Bronchial epithelial cell (primary cell): ENCODE measurements at places on chromosomes 3 and 15.

- peak; percentile 90 for DNase-seq
These were observed 1075.1 kb downstream of the AGBL1 start for GRCh38 chr15:87154761-87155160.

GRCh38 chr15:52348056-52348745, 52.6 kb upstream of the MYO5C start:
- no peak for DNase-seq

DNA sequence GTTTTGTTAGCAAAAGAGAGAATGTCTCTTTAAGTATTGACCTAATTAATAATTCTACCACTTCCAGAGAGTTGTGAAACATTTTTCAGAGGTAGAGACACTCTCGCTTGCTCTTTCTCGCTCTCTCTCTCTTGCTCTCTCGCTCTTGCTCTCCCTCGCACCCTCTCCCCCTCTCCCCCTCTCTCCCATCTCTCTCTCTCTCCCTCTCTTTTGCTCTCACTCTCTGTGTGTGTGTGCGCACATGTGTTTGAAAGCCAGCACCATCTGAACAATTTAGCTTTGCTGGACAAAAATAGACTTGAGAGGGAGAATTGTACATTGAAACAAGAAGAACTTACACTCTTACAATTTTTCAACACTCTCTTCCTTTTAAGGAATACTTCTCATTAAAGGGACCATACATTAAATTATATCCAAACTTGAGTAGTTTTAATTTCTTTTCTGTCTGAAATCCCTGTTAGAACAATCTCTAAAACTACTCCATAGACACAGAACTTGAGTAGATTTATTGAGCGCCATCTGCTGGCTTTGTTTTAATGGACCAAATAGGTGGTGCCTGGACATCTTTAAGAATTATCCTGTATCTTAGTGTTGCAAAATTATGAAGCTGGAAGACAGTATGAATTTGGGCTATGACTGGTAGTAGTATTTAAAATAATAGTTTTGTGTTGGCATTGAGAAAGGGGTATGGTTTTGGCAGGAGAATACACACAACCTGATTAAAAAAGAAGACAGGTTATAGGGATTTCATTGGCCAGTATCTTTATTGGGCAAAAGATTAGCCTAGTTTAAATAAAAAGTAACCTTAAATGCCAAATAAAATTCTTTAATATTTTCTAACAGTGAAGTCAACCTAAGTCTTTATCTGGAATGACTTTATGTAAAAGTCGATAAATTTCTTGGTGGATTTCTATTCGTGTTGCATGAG, 124.6 kb downstream of the AKAP13 start:
- DNase-seq, result peak; percentile 61

- no peak for DNase-seq
These were observed 49.6 kb downstream of the WDR72 start for GRCh38 chr15:53709821-53710220.

- DNase-seq, result no peak
These were observed 11.9 kb downstream of the STT3B start for GRCh38 chr3:31544634-31545033.

DNA sequence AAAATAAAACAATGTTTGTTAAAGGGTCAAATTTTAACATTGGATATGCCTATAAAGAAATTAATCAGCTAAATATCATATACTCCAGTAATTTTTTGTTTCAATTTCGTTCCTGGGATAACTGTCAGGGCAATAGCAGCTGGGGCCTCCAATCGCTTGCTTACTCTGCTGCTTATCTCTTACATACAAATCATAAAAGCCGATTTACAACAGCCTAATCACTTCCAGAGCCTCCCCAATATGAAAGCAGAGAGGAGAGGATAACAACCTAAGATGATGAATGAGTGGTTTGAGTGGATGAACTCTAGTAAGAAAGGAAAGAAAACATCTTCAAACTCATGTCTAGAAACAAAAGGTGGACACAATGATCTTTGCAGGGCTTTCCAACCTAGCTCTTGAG, 80.7 kb upstream of the PSMD6 start:
- no peak for DNase-seq

DNA sequence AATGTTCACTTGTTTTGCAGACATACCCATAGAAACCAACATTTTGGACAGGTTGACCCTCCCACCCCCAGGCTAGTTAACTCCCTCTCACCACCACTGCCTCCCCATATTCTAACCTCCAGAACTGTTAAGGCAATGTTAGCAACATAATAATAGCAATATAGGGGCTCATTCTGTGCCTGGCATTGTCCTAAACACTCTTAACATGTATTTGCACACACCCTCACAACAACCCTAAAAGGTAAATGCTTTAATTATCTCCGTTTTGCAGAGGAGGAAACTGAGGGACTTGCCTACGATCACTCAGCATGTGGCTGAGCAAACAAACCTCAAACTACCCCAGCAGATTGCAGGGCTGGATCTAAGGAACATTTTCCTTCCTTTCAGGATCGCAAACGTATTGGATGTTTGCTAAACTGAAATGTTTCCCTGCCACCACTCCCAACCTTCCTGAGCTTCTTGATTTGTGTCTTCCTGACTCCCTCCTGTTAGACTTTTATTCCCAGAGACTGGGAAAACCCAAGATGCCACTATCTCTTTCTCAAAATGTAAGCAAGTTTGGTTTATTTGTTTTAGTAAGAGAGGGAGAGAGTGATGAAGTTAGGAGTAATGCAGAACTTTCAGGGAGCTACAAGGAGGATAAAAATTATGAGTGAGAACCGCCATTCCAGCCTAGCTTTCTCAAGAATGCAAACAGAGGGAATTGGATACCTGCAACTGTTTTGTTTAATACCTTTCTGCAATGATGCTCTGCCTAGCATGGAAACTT, 1.3 kb downstream of the SCG5 start:
- DNase-seq, result no peak
